RWPE1 (cell line): ENCODE measurements at places on chromosomes 2 and 18.

DNA sequence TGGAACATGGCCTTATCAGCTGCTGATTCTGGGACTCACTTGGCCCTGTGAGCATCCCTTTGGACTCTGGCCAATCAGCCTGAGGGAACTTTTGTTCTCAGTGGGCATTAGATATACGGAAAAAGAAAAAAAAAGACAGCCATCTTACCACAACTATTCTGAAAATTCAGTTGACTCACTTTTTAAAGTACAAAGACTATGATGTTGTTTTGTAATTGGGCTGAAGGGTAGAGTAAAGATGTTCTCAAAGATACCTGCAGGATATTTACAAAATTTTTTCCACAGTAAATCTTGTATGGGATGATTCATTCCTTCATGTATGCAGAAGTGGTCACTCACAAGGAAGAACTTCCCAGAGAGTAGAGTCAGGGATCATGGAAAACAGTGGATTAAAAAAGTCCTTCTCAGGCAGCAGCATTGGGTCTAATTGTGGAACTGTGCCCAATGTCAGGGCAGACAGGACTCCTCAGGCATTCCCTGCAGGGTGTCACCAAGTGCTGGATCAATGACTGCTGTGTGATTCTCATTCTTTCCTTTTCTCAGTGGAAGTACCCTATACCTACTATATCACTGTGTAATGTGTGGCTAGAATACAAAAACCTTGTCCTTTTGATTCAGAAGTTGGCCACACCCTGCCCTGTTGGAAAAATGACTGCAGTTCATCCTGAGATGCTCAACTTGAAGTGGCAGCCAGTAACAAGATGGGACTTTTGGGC is 35.4 kb downstream of the SULT1C4 start:
- DNase-seq, result peak; percentile 94

- DNase-seq, result no peak
Observed at GRCh38 chr2:58098254-58099095, 51.9 kb downstream of the VRK2 start.

- DNase-seq, result peak; percentile 38
Observed at GRCh38 chr2:55771612-55772011, 78.0 kb upstream of the PNPT1 start.

DNA sequence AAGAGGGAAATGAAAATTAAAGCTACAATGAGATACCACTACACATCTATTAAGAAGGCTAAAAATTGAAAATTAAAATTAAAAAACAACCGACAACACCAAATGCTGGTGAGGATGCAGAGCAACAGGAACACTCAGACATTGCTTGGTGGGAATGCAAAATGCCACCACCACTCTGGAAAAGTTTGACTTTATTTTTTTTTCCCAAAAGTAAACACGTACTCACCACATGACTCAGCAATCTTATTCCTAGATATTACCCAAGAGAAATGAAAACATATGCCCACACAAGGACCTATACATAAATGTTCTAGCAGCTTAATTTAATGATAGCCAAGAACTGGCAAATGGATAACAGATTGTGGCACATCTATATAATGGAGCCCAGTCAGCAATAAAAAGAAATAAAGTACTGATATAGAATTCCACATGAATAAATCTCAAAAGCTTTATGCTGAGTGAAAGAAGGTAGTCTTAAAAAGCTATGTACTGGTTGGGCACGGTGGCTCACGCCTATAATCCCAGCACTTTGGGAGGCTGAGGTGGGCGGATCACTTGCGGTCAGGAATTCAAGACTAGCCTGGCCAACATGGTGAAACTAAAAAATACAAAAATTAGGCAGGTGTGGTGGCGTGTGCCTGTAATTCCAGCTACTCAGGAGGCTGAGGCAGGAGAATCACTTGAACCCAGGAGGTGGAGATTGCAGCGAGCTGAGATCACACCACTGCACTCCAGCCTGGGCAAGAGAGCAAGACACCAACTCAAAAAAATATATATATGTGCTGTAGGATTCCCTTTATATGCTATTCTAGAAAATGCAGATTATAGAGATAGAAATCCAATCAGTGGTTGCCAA is 4.2 kb upstream of the PROC start:
- DNase-seq, result peak; percentile 23

DNA sequence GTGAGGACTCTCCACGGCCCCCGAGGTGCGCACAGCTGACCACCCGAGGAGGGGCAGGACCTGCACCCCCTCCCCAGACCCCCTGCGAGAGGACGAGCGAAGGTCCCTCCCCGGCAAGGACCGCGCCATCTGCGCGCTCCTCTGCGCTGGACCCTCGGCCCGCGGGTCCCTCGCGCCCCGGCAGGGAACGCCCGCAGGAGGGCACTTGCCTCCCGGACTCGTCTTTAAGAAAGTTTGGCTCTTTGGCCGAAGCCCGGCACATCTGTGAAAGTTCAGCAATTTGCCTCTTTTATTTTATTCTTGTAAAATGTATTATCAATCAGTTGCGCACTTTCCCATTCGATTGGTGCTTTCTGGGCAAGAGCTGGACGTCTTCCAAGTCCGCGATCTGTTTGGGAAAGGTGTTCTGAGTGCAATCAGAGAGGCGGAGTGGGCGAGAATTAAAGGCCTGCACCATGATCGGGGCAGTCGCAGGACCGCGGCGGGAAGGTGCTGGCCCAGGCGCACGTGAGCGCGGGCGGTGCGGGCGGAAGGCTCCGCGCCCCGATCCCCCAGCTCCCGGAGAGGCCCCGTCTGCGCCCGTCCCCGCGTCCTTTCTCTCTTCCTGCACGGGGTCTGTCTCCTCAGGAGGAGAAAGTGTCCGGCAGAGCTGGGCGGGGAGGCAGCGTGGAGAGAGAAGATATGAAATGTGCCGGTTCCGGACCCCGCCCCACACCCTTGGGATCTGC is 1.6 kb upstream of the ALKAL2 start:
- DNase-seq, result no peak
